Activated naive CD8-positive, alpha-beta T cell treated with anti-CD3 and anti-CD28 coated beads for 36 hours (primary cell): ENCODE measurements at places on chromosomes 11 and 22. TPM values are rescaled to one million over a fixed set of nuclear protein-coding genes. Genes with fewer than 3 reads are reported as not detected.
A peak's percentile ranks its signal among the peaks of the same experiment; 100 is the strongest.

The F2 gene
- total RNA-seq = not detected

The ACRV1 gene
- total RNA-seq = not detected

The NEFH gene
- 8.1 TPM for total RNA-seq

The CHST1 gene
- not detected for total RNA-seq

The OTOG gene
- not detected for total RNA-seq

The TTLL12 gene
- 104 TPM for total RNA-seq

The OR8A1 gene
- not detected for total RNA-seq

The TESMIN gene
- total RNA-seq = 2.2 TPM

The MPEG1 gene
- 0.62 TPM for total RNA-seq

DNA sequence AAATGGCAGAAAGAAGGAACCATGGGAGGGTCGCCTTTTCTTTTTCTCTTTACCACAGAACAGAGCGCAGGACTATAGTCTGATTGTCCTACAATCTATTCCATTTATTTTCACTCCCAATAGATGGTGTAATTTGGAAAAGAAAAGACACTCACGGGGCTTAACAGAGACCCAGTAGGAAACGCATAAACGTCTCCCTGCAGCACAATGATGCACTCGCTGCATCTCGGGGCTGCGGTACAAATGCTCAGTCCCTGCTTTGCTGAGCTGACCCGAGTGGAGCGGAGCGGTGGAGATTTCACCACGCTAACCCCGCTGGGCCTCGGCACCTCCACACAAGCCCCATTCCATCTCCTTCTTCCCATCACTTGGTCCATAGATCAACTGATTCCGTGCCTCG, 1.5 kb downstream of the FEZ1 start:
- H3K4me1 ChIP-seq = peaks cover 20% of the 10 kb centered on the region
- no peaks in the 10 kb centered on the region for H3K36me3 ChIP-seq
- peaks cover 57% of the 10 kb centered on the region for H3K27me3 ChIP-seq
- no peak for DNase-seq
- peak overlapping the region; percentile 74 for H3K4me3 ChIP-seq

- no peaks in the 10 kb centered on the region for H3K27me3 ChIP-seq
- no peak for DNase-seq
- no peaks in the 10 kb centered on the region for H3K36me3 ChIP-seq
- no peaks in the 10 kb centered on the region for H3K4me1 ChIP-seq
Measured at GRCh38 chr11:23944923-23945322, 551.9 kb upstream of the LUZP2 start.

- H3K27me3 ChIP-seq = no peaks in the 10 kb centered on the region
- peak overlapping the region; percentile 23 for H3K27ac ChIP-seq
- DNase-seq = peak; percentile 11
- H3K4me1 ChIP-seq = peaks cover 36% of the 10 kb centered on the region
- peaks cover 11% of the 10 kb centered on the region for H3K36me3 ChIP-seq
Measured at GRCh38 chr11:8959546-8960166, 4.6 kb downstream of the TMEM9B start.

GRCh38 chr11:45664376-45665205, 831 bp downstream of the CHST1 start:
- peaks cover 74% of the 10 kb centered on the region for H3K27me3 ChIP-seq
- DNase-seq = no peak
- H3K27ac ChIP-seq = no peak overlapping the region
- H3K36me3 ChIP-seq = no peaks in the 10 kb centered on the region
- H3K4me3 ChIP-seq = no peak overlapping the region

GRCh38 chr11:65440831-65441499, 18.4 kb downstream of the NEAT1 start:
- H3K4me3 ChIP-seq = peak overlapping the region; percentile 18
- H3K4me1 ChIP-seq = peaks cover 53% of the 10 kb centered on the region
- H3K27me3 ChIP-seq = no peaks in the 10 kb centered on the region
- DNase-seq = no peak
- H3K27ac ChIP-seq = peak overlapping the region; percentile 76

DNA sequence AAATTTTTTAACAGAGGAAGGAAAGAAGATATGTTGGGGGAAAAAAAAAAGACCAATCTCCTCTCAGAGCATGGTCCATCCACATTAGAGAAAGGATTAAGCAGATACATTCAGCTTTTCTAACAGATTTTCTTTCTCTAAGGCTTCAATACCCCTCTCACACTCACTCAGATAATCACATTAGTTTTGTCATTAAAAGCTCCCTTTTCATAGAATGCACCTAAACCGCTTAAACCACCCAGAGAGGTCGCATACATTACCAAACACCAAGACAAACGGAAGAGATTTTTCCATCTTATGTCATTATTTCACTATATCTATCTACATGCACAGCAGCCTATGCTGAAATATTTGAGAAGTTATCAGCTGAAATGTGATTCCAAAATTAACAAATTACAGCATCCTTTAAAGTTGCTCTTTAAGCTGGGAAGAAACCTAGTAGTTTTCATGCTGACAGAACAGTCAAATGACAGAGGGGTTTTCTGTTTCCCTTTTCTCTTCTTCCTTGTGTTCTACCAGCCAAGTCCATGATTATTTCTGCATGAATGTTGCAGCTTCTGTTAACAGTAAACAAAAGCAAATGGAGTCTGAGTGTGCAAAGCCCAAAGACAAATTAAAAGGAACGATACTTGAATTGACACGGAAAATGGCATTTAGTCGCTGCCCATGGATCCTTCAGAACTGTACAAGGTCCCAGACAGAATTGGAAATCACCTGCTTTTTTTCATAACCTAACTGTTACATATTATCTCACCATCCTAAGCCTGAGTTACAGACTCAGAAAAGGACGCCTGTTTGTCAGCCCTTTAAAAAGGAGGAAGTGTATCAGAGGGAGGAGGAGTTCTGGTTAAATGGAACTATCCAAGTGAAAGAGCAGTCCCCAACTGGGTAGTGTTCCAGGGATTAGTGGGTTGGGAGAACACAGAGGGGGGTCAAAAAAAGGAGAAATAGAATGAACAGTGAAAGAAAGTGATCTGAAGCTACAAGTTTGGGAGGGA, 54.6 kb downstream of the PRCP start:
- no peaks in the 10 kb centered on the region for H3K4me1 ChIP-seq
- H3K27me3 ChIP-seq = no peaks in the 10 kb centered on the region
- H3K36me3 ChIP-seq = peaks cover 3% of the 10 kb centered on the region
- no peak overlapping the region for H3K4me3 ChIP-seq
- no peak for DNase-seq
- no peak overlapping the region for H3K27ac ChIP-seq

- H3K4me3 ChIP-seq = peak within 1 kb of the TSS; percentile 29
- no peaks in the 10 kb centered on the region for H3K36me3 ChIP-seq
- H3K4me1 ChIP-seq = no peaks in the 10 kb centered on the region
- DNase-seq = no peak
Measured at GRCh38 chr11:74731301-74732094, at the start of gene CHRDL2. Gene CHRDL2, minus strand, starts transcription at chr11:74731426. Its CDS starts 538 bp downstream, at chr11:74730888.

- DNase-seq = no peak
- H3K27ac ChIP-seq = no peak overlapping the region
- H3K27me3 ChIP-seq = no peaks in the 10 kb centered on the region
- H3K4me1 ChIP-seq = no peaks in the 10 kb centered on the region
- no peak overlapping the region for H3K4me3 ChIP-seq
Measured at GRCh38 chr11:103903621-103904323, 132.7 kb upstream of the DDI1 start.

GRCh38 chr11:111937461-111937769, 272 bp downstream of the DIXDC1 start:
- peak overlapping the region; percentile 76 for H3K27ac ChIP-seq
- DNase-seq = no peak
- H3K4me3 ChIP-seq = peak overlapping the region; percentile 80
- H3K36me3 ChIP-seq = no peaks in the 10 kb centered on the region
- H3K4me1 ChIP-seq = peaks cover 46% of the 10 kb centered on the region

- H3K4me3 ChIP-seq = no peak overlapping the region
- H3K27ac ChIP-seq = no peak overlapping the region
- H3K4me1 ChIP-seq = no peaks in the 10 kb centered on the region
- no peaks in the 10 kb centered on the region for H3K27me3 ChIP-seq
- H3K36me3 ChIP-seq = no peaks in the 10 kb centered on the region
Measured at GRCh38 chr22:27997538-27997937, 78.5 kb upstream of the PITPNB start.

DNA sequence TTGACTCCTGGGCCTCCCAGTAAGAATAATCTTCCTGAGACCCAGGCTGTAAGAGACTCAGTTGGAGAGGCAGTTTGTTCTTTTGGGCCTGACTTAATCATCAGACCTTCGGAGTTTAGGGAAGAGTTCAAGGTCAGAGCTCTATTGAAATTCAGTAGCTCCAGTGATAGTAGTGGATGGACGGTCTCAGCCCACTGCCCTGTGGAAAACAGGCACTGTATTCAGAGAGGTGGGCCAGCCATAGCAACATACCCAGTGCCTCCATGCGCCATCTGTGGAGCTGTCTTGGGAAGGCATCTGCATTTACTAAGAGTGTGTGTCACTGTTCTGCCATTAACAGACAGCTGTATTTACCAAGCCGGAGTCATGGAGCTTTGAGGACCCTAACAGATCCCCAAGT, 2.9 kb downstream of the SMARCB1 start:
- H3K36me3 ChIP-seq = peaks cover 11% of the 10 kb centered on the region
- H3K4me1 ChIP-seq = peaks cover 30% of the 10 kb centered on the region
- H3K4me3 ChIP-seq = no peak overlapping the region
- DNase-seq = no peak

GRCh38 chr11:122981388-122982264, at the start of gene BSX:
Gene BSX, minus strand, starts transcription at chr11:122981834. Its CDS starts 163 bp downstream, at chr11:122981671.
- H3K4me1 ChIP-seq = peaks cover 25% of the 10 kb centered on the region
- peaks cover 98% of the 10 kb centered on the region for H3K27me3 ChIP-seq

- DNase-seq = no peak
- H3K36me3 ChIP-seq = no peaks in the 10 kb centered on the region
- peaks cover 4% of the 10 kb centered on the region for H3K27me3 ChIP-seq
- H3K27ac ChIP-seq = no peak overlapping the region
- H3K4me3 ChIP-seq = no peak overlapping the region
Measured at GRCh38 chr11:104152941-104153505, 10.9 kb downstream of the PDGFD start.

DNA sequence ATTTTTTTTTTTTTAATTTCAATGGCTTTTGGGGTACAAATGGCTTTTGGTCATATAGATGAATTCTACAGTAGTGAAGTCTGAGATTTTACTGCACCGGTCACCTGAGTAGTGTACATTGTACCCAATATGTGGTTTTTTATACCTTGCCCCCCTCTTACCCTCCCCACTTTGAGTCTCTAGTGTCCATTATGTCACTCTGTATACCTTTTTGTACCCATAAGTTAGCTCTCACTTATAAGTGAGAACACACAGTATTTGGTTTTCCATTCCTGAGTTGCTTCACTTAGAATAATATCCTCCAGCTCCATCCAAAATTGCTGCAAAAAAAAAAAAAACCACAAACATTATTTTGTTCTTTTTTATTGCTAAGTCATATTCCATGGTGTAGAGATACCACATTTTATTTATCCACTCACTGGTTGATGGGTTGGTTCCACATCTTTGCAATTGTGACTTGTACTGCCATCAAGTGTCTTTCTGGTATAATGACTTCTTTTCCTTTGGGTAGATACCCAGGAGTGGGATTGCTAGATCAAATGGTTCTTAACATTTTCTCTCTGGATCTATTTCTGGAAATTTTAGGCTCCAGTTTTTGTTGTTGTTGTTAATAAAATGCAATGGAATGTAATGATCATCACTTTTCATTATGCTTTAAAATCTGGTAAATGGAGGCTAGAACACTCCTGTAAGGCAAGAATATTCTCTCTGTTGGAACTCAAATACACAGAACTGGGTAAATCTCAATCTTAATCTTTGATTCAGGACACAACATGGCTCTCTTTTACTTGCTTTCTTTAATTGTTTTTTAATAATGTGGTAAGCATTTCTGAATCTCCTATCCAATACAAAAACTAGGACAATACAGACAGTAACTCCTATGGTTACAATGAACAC, 10.3 kb downstream of the NEAT1 start:
- no peaks in the 10 kb centered on the region for H3K27me3 ChIP-seq
- H3K4me1 ChIP-seq = peaks cover 81% of the 10 kb centered on the region
- peak overlapping the region; percentile 12 for H3K4me3 ChIP-seq
- H3K36me3 ChIP-seq = peaks cover 25% of the 10 kb centered on the region
- peak overlapping the region; percentile 80 for H3K27ac ChIP-seq
- DNase-seq = no peak

DNA sequence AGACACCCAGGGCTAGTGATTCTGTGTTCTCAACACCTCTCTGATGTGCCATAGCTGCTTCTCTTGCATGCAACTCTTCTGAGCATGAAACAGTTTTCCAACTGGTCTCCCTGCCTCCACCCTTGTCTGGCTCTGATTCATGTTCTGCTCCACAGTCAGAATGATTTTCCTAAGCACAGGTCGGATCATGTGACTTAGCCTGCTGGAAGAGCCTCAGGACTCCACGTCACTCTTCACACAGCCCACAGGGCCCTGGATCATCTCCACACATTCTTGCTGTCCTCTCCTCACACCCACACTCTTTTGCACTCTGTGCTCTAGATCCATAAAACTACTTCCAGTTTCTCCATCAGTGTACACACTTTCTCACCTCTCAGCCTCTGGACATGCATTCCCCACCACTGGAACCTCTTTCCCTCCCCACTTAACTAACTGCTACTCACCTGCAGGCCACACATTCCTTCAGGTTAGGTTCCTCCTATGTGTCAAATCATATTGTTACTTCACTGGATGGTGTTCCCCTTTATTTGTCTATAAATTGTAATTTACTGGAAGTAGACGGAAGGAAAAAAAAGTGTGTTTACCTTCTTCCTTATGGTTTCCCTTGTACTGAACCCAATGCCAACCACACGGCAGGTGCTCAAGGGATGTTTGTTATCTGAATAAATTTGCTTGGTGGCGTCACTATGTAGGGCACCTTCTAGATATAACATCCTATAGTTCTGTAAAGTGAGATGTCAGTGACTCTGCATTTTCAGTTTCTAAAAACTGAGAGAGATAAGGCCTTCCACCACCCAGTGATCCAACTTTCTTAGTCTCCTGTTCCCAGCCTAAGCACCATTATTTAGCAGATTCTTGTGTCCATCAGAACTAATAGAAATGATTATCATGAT, 133.7 kb downstream of the ETS1 start:
- no peaks in the 10 kb centered on the region for H3K27me3 ChIP-seq
- H3K27ac ChIP-seq = peak overlapping the region; percentile 76
- no peak overlapping the region for H3K4me3 ChIP-seq
- DNase-seq = no peak
- H3K4me1 ChIP-seq = peaks cover 74% of the 10 kb centered on the region
- H3K36me3 ChIP-seq = peaks cover 64% of the 10 kb centered on the region

GRCh38 chr11:95378789-95379188, 147.8 kb upstream of the SESN3 start:
- H3K36me3 ChIP-seq = no peaks in the 10 kb centered on the region
- H3K4me1 ChIP-seq = peaks cover 4% of the 10 kb centered on the region
- peaks cover 13% of the 10 kb centered on the region for H3K27me3 ChIP-seq
- no peak for DNase-seq

DNA sequence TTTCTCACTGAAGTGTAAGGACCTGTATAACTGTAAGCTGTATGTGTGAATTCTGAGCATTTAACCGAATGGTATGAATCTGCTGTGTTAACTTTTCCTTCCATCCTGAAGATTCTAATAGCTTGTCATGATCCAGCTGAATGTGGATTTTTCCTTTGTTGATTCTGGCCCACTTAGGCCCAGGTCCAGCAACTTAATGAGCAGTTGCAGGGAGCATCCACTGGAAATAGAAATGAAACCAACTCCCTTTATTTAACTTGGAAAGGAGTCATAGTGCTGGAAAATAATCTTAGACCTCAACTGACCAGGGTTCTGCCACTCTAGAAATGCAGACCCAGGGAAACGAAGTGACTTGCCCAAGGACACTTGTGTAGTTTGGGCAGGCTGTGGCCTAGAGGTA, 142.3 kb upstream of the MTNR1B start:
- no peak overlapping the region for H3K4me3 ChIP-seq
- no peaks in the 10 kb centered on the region for H3K36me3 ChIP-seq
- no peaks in the 10 kb centered on the region for H3K4me1 ChIP-seq
